ENCODE measurements at places on chromosomes 11 and 22. TPM values are rescaled to one million over a fixed set of nuclear protein-coding genes. Genes with fewer than 3 reads are reported as not detected.

DNA sequence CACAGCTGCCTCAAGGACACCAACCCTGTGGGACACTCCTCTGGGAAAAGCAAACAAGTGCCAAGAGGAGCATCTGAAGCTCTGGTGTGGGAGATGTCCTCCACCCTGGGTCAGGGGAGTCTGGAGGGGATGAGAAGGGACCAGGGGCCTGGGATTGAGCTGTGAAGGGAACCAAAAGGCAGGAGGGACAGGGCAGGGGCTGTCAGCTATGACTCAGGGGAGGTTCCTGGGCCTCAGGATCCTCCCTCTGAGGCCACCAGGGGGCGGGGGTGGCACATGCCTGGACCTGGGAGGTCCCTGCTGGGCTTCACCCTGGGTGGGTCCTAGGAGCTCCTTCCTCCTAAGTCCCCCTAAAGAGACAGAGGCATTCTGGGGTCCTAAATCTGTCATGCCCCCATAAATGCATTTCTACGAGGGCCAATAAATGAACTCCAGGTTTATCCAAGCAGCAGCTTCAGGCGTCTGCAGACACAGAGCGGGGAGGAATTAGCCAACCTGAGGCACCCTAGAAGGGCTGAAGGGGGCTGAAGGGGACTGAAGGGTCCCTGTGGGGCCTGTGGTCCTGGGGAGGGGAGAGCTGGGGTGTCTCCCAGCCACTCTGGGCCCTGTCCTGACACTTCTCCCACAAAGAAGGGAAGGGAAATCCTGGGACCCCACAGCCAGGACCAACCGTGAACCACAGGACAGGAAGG is 31.9 kb upstream of the IGLL5 start:
- DNase-seq: peak; percentile 70

DNA sequence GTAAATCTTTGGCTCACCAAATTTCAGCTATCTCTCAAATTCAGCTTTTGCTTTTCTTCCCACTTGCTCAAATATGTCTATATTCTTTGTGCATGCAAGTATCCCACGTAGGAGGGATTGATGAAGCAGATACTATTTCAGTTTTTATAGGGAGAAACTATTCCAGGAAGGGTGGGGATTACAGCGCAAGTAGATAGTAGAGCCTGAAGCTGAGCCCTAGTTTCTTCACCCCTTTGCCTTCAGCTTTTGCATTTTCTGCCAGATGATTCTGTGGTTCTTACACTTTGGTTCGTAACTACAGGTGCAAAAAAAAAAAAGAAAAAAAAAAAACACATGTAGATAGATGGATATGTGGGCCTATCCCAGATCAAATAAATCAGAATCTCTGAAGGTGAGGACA is 3.1 kb upstream of the ACP2 start:
- no peak for DNase-seq

DNA sequence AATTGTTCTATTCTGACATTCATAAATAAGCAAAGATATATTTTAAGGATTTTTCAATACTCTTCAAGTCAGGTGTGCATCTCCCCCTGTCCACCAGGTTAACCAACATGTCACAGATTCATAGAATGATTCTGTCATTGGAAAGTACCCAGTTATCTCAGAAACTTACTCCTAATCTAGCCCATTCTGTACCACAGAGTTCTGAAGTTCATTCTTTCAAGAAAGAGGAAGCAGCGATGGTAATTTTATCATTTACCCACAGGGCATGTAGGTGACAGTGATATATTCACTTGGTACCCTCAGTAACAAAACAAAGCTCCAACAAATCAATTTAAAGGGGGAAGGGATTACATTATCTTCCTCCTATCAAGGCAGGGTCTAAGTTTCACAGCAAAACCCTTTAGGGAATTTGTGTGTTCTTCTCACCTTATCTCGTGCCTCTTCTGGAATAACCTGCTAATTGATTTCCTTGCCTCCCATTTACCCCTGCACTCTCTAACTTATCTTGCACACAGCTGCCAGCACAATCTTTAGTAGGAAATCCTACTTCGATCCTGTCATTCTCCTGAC is 19.0 kb upstream of the MPPED2 start:
- DNase-seq: no peak

DNA sequence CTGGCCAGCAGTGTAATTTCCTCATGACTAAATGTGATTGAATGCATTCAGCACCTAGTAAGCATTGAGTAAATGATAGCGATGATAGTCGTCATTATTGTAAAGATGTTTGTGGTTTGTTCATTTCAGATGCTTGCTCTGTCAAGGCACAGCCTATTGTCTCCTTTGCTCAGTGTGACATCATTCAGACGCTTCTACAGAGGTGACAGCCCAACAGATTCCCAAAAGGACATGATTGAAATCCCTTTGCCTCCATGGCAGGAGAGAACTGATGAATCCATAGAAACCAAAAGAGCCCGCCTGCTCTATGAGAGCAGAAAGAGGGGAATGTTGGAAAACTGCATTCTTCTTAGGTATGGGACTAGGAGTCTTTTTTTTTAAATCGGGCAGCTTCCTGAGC is 7.6 kb downstream of the SDHAF2 start:
- DNase-seq: no peak

- no peak for DNase-seq
These were observed 45.9 kb upstream of the SYT7 start for GRCh38 chr11:61626580-61627380.

GRCh38 chr11:15769203-15769602 is 587.1 kb downstream of the SOX6 start:
- no peak for DNase-seq

DNA sequence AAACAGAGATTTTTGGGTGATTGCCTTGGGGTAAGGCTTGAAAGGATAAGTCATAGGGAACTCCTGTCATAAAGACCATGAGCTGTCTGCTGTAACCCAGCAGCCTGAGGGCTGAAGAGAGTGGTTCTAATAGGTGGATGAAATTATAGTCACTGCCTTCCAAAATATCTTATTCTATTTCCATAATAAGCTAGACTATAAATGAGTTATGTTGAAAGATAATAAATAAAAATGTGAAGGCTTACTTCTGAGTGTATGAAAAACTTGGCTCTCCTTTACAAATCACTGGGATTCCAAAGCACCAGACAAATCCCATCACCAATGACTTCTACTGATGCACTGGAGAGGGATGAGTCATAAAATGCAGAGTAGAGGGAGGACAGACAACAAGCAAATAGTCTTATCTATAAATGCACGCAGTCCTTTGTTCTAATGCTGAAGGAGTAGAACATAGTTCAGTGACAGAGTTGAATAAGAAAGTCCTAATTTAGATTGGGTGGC is 775.0 kb upstream of the LRRC4C start:
- DNase-seq: no peak

DNA sequence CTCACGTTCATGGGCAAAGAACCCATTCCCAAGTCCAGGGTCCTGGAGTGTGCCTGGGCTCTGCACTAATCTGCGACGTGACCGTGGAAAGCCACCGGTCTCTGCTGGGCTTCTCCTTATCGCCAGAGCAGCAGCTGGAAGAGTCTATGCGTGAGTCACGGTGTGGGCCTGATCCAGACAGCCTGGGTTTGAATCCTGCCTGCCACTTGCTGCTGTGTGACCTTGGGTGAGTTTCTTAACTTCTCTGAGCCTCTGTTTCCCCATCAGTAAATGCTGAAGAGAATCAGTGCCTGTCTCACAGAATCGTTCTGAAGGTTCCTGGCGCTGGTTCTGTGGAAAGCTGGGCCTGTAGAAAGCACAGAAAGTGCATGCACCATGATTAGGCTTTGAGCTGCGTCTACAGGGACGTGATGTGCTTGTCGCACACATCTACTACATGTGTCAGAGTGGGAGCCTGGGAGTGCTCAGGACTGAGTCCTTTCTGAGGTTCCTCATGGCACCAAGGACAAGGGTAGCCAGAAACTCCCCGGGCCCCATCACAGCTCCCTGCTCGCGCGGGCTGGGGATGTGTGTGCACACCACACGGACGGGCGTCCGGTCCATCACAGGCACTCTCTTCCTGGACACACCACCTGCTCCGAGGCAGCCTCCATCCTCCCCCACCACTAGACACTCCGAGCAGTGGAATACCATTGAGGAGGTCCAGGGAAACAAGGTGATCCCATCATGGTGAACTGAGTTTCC is 20.5 kb upstream of the PDGFB start:
- DNase-seq: no peak

- DNase-seq: no peak
These were observed 4.0 kb downstream of the MYO18B start for GRCh38 chr22:25746012-25746373.

DNA sequence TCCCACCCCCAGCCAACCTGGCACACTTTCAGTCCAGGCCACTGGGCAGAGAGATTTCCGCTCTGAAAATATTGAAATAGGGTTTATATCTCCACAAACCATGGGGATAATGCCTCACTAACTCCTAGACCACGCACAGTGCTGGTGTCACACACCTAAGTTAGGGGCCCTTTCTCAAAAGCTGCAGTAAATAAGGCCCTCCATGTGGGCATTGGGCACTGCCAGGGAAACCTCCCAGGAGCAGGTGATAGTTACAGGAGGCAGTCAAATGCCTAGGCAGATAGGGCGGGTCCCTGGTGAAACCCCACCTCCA is 3.1 kb upstream of the IL10RA start:
- DNase-seq: no peak

DNA sequence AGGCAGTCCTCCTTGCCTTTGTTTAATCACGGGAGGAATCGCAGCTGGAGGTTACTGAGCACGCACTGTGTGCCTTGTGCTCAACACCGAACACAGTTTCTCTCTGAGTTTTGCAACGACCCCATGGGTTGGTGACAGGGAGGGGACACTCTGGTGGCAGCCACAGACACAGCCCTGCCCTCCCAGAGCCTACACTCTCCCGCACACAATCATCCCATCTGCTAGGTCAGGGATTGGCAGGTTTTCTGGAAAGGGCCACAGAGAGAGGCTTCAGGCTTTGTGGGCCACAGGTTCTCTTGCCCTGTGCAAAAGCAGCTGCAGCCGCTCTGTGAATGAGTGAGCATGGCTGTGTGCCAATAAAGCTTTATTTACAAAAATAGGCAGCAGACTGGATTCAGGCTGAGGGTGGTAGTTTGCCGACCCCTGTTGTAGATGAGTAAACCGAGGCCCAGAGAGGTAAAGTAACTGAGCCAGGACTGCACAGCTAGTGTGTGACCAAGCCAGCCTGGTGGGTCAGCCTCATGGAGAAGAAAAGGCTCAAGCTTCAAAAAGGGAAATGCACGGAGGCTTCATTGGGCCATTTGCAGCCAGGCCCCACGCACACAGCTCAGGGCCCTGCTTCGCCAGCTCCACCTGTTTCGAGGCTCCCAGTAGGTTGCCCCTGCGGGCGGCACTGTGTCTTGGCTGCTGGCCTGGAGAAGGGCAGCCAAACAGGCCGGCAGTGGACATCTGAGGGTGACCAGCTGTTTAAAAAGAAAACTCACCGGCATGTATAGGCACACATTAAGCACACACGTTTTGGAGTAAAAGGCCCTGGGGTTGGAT is 16.3 kb downstream of the LTO1 start:
- DNase-seq: no peak

DNA sequence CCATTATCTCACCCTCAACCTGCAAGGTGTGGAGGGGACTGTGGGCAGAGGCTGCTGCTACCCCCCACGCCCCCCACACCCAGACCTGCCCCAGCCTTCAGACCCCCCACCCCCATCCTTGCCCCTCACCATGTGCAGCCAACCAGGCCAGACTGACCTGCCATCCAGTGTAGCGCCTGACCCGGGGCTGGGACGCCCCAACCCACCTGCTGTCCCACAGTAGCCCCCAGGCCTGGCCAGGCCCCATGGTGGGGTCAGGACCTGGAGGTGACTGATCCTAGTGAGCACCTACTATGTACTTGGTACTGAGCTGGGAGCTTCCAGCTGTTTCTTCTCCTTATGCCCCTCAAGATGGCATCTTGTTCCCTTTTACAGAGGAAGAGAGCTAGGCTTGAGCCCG is 113.1 kb downstream of the CACNA1I start:
- DNase-seq: no peak

DNA sequence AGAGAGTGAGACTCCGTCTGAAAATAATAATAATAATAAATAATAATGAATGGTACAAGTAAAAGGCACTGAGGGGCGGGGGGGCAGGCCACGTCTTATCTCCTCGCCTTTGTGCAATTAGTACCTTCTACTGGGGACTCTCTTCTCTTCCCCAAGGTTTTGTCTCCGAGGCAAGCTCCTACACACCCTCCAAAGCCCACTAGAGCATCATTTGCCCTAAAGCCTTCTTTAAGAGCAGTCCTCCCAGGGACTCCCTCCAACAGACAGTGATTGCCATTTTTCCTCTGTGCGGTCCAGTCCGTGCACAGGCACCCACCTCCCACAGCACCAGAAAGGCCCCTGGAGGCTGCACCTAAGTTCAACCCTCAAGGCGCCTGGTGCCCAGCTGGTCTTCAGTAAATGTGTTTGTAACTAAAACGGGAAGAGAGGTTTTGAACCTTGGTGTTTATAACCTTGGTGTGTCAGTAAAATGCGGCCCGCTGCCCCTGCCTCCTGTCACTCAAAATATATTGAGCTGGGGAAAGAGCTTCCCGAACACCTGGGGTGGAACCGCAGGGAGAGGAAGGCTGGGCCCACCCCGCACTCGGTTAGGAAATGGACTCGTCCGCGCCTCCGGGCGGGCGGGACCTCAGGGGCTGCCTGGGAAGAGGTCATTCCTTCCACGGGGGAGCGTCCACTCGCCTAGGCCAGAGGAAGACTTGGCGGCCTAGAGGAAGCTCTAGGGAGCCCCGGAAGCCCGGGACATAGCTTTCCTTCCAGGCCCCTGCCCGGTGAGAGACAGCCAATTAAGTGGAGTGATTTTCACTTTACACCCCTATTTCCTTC is 4.7 kb upstream of the KDELR3 start:
- DNase-seq: peak; percentile 69

- DNase-seq: no peak
These were observed 97.2 kb downstream of the GRIK4 start for GRCh38 chr11:120608760-120609211.

- no peak for DNase-seq
These were observed 195.9 kb upstream of the SESN3 start for GRCh38 chr11:95426823-95427462.

The KDM4E gene
- total RNA-seq: not detected

The GLYAT gene
- total RNA-seq: not detected

The KCNJ1 gene
- total RNA-seq: not detected

The ANKRD42 gene
- total RNA-seq: 11.4 TPM

The CSNK1E gene
- total RNA-seq: 144 TPM

The TPBGL gene
- total RNA-seq: 7.0 TPM

The TMEM191C gene
- 0.92 TPM for total RNA-seq

The TIMP3 gene
- 73.5 TPM for total RNA-seq
